Germinal center (tissue), 1 donor: ENCODE measurements at places on chromosomes 16 and 17.
A peak's percentile ranks its signal among the peaks of the same experiment; 100 is the strongest.

DNA sequence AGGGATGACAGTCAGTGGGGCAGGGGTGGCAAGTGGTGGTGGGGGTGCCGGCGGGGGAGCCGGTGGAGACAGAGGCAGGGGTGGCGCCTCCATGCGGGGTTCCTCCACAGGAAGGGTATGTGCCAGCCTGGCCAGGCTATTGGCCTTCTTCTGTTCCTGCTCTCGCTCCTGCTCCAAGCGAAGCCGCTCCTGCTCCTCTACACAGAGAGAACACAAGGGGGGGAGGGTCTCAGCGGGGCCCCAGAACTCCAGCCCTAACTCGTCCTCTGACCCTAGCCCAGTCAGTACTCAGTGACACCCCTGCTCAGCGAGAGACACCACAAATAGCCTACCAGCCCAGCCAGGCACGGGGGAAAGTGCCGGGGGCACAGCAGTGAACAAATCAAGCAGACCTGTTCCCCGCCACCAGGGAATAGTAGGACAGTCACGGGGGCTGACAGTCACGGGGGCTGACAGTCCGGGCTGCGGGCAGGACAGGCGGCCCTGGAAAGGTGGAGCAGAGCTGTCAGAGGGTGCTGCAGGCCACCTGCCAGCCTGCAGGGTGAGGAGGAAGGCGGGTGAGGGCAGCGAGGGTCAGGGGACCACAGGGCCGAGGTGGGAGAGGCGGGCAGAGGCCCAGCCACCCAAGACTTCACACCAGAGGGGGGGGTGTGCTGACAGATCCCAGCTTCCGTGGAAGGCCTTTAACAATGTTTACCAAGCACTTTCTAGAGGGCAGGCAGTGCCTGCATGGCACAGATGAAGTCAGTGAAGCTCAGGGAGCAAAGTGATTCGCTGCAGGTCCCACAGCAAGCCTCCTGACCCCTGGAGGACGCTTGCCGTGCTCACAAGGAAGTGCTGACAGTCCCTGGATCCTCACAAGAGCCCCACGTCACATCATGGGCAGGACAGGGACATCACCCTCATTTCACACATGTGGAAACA is 5.3 kb downstream of the MNT start:
- DNase-seq: no peak

DNA sequence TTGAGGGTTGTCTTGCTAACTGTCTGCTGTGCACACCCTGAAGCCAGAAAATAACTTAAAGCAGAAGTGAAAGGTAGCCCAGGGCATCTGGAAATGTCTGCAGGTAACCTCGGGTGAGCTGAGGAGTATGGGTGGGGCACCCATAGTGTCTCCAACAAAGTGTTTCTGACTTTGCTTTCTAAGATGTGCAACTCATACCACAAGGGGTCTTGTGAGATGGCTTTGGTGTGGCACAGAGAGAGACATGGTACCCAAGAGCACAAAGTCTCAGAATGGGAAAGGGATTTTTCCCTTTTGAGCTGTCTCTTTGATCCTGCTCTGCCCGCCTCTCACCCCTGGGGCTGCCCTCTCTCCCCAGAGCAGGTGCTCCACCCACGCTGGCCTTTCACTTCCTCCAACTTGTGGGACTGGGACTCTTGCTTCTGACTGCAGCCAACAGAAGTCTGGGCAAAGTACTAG is 6.9 kb downstream of the CHD9 start:
- peak; percentile 77 for DNase-seq

DNA sequence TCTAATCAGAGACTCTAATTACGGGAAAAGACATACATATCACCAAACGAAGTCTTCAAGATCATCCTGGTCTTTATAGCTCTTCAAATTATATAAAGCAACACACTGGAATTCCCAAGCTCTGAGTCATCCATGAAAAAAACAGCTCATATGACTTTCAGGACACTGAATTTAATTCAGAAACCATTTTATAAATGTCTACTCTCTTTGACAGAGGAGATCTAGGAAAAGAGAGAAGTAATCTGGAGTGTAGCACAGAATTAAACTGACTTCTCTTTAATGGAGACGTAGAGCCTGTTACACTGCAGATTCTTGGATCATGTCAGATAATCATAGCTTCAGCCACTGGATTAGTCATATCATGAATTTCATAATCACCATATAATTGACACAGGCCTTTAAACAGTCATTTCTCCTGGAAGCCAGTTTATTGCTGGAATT is 86.8 kb upstream of the WSB1 start:
- no peak for DNase-seq

- no peak for DNase-seq
Observed at GRCh38 chr17:75535119-75535537, 9.6 kb downstream of the LLGL2 start.

- DNase-seq: no peak
Observed at GRCh38 chr16:47716571-47716970, 255.4 kb downstream of the PHKB start.

DNA sequence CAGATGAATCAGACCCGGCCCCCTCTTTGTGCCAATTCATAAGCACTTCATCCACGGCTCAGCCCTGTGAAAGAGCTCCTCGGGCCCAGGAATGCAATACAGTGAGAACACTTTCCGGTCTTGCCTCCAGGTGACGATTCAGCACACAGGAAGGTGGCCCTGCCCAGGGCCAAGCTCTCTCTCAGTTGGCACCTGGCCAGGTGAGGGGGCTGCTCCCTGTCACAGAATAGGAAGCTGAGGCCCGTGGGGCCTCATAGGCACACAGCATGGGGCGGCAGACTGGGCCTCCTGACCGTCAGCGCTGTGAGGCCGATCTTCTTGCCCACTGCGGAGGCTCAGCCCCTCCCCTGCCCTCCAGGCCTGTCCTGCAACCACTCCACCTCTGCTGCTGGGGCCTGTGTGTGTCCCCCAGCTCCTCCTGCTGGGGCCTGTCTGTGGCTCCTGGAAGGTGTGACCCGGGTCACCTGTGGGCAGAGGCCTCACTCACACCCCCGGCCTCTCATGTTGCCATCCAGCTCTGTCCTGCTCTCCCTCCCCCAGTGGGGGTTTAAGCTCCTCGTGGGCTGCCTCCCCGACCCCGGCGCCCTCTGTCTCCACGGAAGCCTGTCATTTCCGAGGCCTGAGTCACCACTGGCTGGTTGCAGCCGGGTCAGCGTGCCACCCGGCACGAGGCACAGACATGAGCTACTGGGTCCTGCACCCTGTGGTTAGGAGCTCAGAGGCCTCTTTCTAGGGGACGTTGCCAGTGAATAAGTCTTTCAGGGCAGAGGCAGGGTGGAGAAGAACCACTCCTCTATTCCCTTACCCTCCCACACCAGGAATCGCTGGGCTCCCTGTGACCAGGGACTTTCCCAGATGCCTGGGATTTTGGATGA is 114.4 kb downstream of the SEC14L1 start:
- no peak for DNase-seq

- DNase-seq: no peak
Observed at GRCh38 chr17:27986805-27987684, 55.4 kb upstream of the NLK start.

DNA sequence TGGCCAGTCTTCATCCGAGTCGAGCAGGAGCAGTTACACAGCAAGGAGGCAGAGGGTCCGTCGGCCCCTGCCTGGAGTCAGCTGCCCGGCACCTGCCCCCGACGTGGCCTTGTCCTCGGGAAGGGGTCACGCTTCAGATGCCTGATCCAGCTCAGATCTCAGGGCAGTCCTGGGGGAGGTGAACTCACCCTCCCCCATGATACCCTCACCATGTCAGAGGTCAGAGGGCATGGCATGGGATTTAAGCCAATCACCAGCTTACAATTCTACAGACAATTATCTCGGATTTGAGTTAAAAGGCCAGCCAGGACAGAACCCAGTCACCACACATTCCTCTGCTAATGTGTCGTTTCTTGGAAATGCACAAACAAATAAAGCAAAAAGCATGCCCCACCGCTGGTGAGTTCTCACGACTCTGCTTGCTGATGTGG is 211.3 kb downstream of the FOXL1 start:
- no peak for DNase-seq

- DNase-seq: no peak
Observed at GRCh38 chr16:68298312-68298711, 12.4 kb downstream of the SLC7A6OS start.

- DNase-seq: no peak
Observed at GRCh38 chr17:10053782-10054540, 144.4 kb downstream of the GAS7 start.

GRCh38 chr17:62732125-62732524 is 76.0 kb downstream of the MARCHF10 start:
- DNase-seq: no peak

GRCh38 chr17:51888816-51889215 is 269.7 kb downstream of the CA10 start:
- no peak for DNase-seq

- no peak for DNase-seq
Observed at GRCh38 chr16:31413381-31413780, 14.8 kb downstream of the COX6A2 start.

GRCh38 chr17:17425591-17425990 is 51.2 kb upstream of the MED9 start:
- DNase-seq: no peak

DNA sequence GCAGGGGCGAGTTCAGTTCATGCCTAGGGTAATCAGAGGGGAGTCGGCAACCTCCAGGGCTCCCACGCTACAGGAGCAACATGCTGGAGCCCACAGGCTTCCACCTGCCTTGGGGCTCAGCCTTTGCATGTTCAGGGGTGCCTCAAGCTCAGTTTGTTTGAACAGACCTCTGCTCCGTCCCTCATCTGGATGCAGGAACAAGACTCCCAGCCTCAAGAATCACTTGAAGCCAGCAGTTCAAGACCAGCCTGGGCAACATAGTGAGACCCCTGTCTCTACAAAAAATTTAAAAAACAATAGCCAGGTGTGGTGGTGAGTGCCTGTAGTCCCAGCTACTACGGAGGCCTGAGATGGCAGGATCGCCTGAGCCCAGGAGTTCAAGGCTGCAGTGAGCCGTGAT is 4.9 kb upstream of the HSD11B2 start:
- no peak for DNase-seq

GRCh38 chr17:62848334-62848733 is 40.2 kb upstream of the MARCHF10 start:
- no peak for DNase-seq

DNA sequence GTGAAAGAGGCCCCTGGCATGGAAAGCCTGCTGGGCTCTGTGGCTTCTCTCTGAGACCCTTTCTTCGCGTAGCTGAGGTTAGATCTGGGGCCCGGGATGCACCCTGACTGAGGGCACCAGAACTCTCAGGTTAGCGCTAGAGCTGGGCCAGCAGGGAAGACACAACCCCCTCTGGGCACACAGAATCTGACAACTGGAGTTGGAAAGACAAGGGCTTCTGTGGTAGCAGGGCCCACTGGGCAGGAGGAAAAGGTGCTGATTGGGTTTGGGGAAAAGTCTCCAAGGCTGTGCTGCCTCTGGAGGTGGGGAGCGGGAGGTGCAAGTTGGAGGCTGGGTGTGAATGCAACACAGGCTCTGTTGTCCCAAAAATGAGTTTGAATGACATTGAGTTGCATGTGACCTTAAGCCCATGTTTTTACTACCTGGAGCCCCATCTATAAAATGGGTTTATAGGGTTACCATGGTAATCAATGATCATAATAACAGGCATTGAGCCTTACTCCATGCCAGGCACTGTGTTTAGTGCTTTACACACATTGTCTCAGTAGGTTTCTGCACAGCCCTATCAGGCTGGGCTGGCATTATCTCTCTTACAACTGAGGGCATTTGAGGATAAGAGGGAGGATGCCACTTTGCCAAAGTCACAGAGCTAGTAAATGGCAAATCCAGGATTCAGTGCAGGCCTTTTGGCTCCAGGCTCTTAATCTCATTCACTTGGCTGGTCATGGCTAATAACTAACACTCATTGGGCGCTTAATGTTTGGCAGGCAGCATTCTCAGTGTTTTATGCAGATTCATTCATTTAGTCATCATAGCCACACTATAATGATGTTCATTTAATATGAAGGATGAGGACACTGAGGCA is 9.5 kb upstream of the IGFBP4 start:
- DNase-seq: no peak

DNA sequence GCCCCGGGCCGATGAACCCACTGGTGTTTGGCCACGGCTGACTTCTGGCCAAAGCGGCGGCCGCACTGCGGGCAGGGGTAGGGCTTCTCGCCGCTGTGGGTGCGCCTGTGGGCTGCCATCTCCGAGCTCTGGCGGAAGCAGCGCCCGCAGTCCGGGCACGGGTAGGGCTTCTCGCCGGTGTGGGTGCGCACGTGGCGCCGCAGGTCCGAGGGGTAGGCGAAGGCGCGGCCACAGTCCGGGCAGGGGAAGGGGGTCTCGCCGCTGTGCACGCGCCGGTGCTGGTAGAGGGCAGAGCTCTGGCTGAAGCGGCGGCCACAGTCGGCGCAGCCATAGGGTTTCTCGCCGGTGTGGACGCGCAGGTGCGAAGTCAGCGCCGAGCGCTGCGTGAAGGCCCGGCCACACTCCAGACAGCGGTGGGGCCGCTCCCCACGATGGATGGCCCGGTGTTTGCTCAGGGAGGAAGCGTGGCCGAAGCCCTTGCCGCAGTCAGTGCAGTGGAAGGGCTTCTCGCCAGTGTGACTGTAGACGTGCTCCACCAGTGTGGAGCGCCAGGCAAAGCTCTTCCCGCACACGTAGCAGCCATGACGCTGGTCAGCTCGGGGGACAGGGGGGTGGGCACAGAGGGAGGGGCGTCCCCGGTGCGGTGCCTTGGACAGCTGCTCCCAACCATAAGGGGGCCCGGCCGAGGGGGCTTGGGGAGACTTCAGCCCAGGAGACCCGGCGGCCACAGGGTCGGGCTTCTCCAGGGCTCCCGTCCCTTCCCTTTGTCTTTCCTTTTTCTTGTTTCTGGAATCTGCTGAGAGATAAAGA is 2.7 kb downstream of the ZNF764 start:
- no peak for DNase-seq

- no peak for DNase-seq
Observed at GRCh38 chr16:73228649-73229048, 180.7 kb upstream of the ZFHX3 start.

- DNase-seq: no peak
Observed at GRCh38 chr16:49972961-49973360, 52.1 kb upstream of the CNEP1R1 start.
